ENCODE measurements at places on chromosomes 1 and 21.

DNA sequence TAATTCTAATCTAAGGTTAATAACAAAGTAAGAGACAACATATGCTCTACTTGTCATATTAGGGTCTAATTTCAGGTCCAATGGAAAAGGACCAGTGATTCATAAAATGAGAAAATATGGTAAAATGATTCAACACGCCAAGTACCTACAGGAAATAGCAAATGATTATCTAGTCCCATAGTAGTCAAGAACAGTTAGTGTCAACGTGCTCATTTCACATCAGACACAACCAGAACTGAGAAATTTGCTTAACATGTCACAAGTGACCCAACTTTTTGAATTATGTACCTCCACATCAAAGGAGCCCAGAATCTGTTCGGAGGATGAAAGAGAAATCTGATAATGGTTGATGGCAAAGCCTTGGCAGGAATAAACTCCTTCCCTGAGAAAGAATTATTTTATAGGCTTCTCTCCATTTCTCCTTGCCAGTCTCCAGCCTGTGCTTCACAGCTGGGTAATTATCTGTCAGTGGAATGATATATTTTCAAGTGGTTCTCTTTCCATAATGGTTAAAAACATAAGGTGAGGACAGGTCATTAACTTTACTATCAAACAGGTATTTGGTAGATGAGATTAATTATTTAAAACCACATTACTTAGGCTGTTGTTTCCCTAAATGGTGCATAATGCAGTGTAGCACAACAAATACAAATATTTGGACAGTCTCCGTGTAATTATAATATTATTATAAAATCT lies 83.2 kb downstream of the APP start:
- no peak for DNase-seq

GRCh38 chr21:36064085-36064460 lies 3.7 kb upstream of the SETD4 start:
- no peak for DNase-seq

DNA sequence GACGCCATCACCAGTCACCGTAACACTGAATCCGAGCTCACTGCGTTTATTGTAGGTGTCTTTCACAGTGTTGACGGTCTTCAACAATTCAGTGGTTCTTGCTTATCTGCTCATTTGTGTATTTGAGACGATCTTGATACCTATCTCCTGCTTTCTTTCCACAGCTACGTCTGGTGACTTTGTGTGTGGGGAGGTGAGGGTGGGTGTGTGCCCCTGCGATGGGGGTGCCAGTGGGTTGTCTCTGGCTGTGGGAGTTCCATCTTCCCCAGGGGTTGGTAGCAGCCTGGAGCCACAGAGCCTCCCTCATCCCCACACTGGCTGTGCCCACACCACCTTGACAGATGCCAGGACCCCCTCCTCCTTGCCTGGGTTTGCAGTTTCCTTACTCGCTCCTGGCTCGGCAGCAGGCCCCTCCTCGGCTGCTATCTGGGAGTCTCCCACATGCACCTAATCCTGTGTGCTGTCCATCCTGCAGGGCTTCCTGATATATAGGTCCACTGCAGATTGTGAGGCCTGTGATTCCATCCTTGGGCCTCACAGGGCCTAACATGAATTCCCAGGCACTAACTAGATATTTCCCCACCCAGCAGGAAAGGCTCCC lies 6.3 kb upstream of the PARP1 start:
- no peak for DNase-seq

DNA sequence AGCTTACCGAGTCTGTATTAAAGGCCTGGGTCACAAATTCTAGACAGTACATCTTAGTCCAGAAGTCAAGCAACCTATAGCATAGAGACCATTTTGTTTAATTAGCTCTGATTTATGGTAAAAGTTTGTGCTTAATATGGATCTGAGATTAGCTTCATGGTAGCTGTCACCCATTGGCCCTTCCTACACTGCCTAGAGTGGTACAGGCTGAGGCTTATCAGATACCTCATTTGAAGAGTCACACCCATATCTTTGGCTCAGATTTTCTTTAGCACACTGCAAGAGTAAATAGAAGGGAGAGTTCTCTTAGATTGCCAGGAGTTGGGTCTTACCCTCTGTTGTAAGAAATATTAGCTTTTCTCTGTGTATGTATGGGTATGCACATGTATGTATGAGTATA lies 3.6 kb downstream of the AK4 start:
- no peak for DNase-seq

DNA sequence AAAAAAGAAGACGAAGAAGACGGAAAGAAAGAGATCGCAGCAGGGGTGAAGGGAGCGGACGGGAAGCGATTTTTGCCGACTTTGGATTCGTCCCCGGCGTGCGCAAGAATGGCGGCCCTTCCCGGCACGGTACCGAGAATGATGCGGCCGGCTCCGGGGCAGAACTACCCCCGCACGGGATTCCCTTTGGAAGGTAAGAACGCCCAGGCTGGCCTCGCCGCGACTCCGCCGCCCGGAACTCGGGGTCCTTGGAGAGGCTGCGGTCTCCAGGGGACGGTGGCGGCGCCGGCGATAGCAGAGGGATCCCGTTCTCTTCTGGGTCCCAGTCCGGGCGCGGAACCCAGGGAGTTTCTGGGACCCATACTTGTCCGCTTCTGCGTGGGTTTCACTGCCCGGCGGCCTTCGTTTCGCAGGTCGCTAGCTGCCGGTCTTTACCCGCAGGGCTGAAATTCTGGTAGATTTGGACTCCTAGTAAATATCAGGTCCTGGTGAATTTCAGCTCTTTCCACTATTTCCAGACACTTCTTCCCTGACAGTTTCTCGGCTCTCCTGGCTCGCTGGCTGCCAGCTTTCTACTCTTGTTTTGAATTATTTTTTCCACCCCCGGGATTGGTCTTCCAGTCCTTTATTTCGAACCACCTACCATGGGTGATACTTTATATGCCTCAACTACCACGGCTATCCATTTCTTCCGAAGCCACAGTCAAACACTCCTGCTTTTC lies 1.0 kb downstream of the PAX7 start:
- DNase-seq = no peak

DNA sequence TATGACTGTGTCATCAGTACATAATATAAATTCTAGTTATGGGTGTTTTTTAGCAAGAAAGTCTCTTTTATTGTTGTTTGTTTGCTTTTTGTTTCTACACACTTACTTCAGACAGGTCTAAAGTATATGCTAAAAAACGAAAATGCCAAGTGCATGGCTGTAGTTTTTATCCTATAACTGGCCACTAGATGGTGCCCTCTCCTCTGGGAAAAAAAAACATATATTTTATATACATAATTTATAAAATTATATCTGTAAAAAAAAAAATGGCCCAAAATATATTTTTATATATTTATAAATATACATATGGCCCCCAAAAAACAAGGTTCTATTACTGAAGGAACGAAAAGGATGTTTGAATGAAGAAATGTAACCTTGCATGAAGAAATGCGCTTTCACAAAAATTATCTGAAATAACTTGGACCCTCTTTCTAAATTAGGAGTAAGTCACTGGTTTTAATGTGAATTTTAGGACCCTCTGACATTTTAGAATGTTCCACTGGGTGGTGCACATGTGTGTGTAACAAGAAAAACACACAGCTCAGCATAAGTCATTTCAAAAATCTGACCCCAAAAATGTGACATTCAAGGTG lies 93.5 kb downstream of the TTLL7 start:
- no peak for DNase-seq
